ENCODE measurements at places on chromosomes 4 and X.

DNA sequence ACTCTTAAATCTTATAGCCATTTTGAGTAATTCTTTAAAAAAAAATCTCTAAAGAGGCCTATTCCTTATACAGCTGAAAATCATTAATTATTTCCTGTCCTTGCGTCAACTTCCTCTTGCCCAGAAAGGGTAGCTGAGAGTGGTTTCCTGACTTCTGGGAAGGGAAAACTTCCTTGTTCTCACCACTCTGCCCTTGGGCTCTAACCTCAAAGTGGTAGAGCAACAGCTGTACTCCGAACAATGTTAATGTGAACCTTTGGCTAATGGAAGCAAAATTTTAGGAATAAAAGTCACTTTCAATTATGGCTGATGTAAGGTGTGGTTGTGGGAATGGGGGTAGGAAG is 15.3 kb downstream of the KLHL2 start:
- DNase-seq, result no peak

DNA sequence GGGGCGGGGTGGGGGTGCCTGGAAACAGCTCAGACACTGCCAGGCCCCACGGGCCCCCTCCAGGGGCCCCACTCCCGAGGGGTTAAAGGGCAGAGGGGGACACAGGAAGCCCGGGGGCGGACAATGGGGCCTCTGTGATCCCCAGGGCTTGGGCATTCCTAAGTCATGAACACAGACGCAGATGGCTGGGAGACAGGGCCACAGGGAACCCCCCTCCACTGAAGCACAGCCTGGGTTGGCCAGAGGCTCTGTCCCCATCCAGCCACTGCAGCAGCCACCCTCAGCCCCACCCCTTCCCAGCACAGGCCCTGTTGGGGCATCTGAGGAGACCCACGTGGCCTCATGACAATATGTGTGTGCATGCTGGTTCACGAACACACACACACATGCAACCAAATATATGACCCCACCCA is 3.9 kb downstream of the L1CAM start:
- no peak for DNase-seq

DNA sequence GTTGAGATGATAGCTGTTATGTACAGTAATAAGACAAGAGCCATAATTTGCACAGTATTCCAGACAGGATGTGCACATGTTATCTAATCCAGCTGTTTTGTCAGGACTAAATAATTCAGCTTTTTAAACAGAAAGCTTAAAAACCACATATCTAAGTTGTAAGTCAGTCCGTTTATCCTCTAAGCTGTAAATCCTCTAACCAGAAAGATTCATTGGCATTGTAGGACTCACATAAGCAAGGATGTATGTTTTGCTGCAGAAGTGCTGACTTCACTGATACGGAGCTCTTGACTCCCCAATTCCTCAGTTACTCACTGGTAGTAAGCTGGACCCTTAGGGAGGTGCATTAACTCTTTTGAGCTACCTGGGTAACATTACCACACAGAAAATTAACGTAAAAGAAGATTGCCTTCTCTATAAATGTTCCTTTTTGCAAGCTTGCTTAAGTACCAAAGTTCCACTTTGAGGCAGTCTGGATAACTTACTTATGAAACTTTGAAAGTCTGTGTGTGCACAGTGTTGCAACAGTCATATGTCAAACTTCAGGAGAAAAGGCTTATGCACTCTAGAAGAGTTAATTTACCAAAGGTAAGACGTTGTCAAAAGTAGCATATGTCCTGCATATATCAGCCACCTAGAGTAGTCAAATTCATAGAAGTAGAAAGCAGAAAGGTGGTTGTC is 58.3 kb upstream of the MAGEB2 start:
- DNase-seq, result no peak

- DNase-seq, result no peak
Observed at GRCh38 chrX:19599253-19599652, 83.9 kb upstream of the MAP3K15 start.

GRCh38 chrX:16484338-16484737 is 165.6 kb upstream of the S100G start:
- DNase-seq, result peak; percentile 60

- DNase-seq, result no peak
Observed at GRCh38 chr4:114694770-114695169, 96.2 kb downstream of the UGT8 start.

GRCh38 chr4:169270810-169271691 is at the start of gene SH3RF1:
Gene SH3RF1 (minus strand): TSS chr4:169270956. CDS start chr4:169269212, 1,744 bp downstream.
- no peak for DNase-seq

DNA sequence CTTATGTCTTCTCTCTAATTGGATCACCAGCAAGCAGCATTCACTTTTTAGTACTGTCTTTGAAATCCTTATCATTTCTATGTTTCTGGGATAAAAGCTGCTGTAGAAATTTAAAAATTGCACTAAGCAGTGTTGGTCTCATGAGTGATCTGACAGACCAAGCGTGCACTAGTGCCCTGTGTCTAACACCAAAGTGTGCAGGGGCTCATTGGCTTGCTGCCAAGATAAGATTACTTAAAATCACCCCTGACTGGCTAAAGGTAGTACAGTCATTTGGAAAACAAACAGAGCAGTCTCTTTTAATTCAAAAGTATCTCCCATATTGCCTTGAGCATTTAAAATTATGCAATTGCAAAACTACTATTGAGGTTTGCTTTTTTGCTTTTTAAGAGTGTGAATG is 304.6 kb downstream of the ARAP2 start:
- DNase-seq, result no peak

- no peak for DNase-seq
Observed at GRCh38 chr4:109699553-109700225, 3.6 kb downstream of the CASP6 start.

- no peak for DNase-seq
Observed at GRCh38 chrX:150729956-150730355, 36.8 kb downstream of the MTMR1 start.

DNA sequence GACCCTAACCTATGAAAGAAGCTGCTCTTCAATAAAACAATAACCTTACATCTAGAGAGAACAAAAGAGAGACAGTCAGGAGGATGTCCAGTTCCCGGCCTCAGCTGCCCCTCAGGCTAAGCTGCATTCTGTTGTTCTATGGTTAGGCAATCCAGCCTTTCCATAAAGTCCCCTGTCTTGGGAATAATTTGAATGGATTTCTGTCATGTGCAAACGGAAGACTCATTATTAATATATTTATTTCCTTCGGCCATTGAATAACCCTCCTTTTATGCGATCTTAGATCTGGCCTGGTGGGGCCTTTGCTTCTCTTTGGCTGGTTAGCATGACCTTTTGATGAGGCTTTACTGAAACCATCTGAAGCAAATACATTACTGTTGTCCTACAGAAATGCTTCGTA is 80.1 kb downstream of the ANKRD50 start:
- DNase-seq, result no peak

DNA sequence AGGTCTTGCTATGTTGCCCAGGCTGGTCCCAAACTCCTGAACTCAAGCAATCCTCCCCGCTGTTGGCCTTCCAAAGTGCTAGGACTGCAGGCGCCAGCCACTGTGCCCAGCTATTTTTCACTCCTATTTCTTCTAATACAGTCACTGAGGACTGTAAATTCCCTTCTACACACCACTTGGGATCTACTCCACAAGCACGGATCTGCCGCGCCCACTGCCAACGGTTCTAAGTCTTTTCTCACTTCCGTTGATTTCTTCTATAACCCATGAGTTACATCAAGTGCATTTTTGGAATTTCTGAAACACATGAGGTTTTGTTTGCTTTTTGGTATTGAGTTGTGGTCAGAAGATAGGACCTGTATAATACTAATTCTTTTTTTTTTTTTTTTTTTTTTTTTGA is 48.6 kb downstream of the FAM53A start:
- no peak for DNase-seq

GRCh38 chr4:128862608-128863311 is 53.3 kb downstream of the JADE1 start:
- peak; percentile 81 for DNase-seq

DNA sequence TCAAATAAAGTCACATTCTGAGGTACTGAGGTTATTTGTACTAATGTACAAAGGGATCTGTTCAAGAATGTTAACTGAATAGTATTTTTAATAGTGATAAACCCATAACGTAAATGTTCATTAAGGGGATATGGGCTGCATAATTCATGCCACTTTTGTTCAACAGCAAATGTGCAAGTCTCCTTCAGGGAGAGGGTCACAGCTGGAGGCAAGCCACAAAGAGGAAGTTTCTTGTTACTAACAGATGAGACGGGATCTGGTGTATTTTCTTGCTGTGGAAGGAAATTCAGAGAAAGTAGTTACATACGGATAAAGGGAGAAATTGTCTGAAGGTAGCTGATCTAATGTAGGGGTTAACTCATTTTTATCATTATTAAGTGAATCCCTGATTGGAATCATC is 10.0 kb downstream of the ZFP42 start:
- DNase-seq, result no peak

DNA sequence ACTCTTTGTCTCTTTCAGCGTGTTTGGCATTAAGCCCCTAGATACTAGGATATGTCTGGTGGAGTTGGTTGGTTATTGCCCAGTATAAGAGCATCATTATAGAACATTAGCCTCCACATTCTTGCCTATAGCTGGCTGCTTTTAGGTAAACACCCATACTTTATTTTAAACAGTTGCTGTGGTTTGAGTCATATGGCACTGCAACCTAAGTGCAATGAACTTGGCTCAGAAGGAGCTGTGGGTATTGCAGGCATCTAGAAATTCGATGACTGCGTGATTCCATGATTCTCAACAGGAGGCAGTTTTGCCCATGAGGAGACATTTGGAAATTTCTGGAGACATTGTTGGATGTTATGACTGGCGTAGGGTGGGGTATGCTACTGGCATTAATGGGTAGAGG is 49.5 kb downstream of the DCLK2 start:
- DNase-seq, result no peak

GRCh38 chrX:40908857-40909475 is 173.6 kb upstream of the MED14 start:
- DNase-seq, result no peak

DNA sequence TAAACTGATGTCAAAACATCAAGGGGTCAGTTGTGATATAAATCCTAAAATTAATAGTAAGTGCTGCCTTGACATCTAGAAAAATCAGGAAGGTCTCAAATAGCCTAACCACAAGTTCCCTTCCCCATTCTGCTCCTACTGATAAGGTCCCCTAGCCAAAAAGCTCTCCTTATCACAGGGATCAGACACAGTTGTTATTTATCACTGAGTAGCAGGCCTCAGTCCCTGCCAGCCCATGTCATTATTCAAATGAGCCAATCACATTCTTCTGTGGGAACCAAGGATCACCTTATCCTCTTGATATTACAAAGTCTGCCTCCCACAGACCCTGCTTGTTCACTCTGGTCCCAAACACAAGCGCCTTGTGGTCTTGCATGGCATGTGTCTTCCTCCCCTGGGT is 23.3 kb upstream of the TMEM255A start:
- DNase-seq, result no peak

DNA sequence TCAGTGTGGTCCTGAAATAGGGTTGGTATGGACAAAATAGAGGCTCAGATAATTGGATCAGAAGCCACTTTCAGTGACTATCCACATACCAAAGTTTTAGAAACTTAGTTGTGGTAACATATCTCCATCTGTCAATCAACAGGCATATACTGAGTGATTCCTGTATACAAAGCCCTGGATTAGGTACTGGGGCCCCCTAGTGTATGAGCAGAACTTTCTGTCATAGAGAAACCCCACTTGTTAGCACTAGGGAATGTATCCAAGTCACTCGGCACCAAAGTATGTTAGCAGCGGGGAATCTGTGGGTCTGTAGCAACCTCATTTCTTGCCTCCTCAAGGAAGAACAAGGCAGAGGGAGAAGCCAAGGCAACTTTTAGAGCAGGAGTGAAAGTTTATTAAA is 50.7 kb downstream of the MAP7D3 start:
- DNase-seq, result no peak

- DNase-seq, result no peak
Observed at GRCh38 chr4:20065952-20066351, 185.8 kb upstream of the SLIT2 start.

DNA sequence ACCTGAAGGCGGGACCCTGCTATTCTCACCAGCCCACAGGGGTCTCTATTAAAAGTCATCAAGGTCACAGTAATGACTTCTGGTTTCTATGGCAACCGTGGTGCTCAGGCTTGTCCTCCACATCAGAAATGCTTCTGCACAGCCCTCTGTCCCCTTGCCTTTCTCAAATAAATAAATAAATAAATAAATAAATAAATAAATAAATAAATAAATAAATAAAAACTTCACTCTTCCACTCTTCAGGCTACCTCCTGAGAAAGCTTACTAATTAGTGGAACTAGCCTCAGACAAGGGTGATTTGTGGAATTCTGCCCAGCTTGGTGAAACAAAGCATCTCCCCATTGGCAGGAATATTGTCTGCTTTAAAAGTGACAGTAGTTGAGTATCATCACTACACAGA is 5.5 kb upstream of the RAB40A start:
- DNase-seq, result no peak

- no peak for DNase-seq
Observed at GRCh38 chrX:39065051-39065871, 264.0 kb downstream of the MID1IP1 start.

DNA sequence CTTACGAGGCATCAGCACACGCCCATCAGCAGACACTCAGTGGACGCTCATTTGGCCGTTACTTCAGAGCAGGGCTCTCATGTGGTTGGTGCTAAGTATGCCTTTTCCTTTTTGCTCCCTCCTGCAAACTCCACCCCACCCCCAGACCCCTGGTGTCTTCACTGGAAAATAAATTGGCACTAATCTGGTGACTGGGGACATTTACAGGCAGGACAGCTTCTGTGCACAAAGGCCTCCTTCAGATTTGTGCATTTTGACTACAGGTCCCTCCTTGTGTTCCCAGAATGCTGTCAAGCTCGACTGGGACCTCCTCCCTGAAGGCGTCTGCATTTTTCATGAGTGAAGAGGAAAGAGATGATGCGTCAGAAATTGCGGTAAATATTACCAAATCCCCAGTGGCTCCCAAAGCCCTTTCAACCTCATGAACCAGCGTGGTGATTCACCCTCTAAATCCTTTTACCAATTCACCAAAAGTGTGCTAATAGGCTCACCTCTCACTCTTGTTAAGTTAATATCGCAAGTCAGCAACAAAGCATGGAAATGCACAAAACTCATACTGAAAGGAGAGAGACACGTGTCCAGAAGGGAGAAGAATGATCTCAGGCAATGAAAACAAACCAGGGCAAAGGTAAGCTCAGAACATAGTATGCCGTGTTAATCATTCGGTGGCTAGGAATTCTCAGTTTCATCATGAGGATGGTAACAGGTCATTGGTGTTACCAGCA is 119.0 kb downstream of the NKX6-1 start:
- no peak for DNase-seq

GRCh38 chrX:71638409-71638808 is 20.1 kb upstream of the CXCR3 start:
- no peak for DNase-seq

DNA sequence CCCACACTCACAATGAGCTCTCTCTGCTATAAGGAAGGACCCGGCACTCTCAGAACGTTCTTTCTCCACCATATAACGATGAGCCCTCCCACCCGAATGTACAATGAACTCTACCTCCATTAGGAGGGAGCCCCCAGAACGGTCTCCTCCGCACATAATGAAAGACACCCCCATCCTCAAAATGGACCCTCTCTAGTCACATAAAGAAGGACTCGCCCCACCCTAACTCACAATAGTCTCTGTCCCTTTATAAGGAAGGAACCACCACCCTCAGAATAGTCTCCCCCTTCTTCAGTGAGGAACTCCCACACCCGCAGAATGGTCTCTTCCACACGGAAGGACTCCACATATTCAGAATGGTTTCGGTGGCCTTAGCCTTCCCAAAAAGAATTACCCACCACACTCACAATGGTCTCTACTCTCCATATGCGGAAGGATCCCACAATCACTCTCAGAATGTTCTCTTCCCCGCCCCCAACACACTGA is 477 bp downstream of the SLC35A2 start:
- no peak for DNase-seq
